Fibroblast of skin of left quadriceps (primary cell): ENCODE measurements at places on chromosomes 3 and 15.
A peak's percentile ranks its signal among the peaks of the same experiment; 100 is the strongest.

GRCh38 chr3:133092681-133093080 is 54.5 kb downstream of the TMEM108 start:
- no peak for DNase-seq

DNA sequence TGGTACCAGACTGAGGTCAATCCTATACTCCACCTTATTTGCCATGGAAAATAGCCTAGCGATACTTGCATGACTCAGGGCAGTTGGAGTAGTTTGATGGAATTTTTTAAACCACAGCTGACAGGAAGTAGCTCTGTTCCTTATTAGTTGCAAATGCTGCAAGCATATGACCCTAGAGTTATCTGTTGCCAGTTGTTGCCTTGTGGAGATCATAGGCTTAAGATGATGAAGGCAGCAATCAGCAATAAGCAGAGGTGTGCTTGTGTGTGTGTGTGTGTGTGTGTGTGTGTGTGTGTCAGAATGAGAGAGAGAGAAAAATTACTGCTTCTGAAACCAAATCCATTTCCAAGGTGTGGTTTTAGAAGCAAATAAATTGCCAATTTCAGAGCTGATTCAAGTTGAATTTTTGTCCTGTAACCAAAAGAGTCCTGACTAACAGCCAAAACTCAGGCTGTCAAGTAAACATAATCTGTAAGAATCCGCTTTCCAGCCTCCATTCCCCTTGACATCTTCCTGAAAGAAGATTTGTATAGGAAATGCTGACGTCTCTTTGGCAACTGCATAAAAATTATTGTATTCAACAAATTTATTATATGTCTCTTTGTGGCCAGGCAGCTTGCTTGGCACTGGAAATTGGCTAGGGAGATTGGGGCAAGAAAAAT is 141.2 kb downstream of the SERPINI1 start:
- DNase-seq: peak; percentile 77

- DNase-seq: no peak
These were observed 41.2 kb upstream of the IGSF10 start for GRCh38 chr3:151501923-151502632.

GRCh38 chr3:177692304-177692975 is 495.2 kb upstream of the TBL1XR1 start:
- no peak for DNase-seq

DNA sequence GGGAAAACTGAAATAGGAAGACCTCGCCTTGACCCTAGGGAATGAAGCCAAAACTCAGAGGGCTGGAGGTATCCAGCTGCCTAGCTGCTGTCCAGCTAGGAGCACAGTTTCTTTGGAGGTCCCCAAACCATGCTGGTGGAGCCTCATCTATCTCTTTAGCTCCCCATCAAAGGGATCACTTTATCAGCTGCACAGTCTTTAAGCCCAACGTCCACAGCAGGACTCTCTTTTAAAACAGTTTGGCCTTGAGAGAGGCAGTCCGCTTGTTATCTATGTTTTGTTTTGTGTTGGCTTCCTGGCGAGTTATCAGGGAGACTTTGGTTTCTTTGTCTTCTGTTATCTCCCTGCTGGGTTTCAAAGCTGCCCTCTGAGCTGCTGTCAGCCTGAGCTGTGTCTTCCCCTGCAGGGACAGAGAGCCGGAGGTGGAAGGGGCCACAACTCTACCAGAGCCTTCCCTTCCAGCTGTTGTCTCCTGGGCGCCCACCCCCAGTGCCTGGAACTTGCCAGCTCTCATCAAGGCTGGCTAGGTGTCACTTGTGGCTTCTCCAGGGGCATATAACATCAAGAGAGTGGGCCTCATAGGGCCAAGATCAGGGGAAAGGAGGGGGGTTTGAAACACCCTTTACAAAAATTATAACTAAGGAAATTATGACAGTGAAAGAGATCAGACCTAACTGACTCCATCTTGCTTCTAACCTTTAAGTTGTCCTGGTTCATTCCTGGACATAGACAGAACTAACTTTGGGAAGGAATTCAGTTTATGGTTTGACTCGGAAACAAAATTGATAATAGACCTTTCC is 61.4 kb upstream of the C15orf39 start:
- no peak for DNase-seq

DNA sequence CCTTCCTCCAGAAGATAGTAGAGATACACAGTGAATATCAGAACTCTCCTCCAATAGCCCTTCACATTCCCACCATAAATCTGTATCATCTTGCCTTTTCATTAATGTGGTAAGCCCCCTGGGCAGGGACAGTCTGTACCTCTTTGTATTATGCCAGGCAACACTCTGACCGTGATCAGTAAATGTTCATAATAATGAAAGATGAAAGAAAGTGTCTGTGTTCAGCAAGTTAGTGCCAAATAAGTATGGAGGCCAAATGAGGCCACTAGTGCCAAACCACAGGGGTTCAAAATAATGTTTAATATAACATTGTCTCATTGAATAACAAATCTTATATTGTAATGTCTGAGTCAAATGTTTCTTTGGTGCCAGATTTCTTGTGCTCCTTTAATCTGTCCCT is 104.3 kb downstream of the CMSS1 start:
- DNase-seq: no peak
